ENCODE measurements at places on chromosomes 6 and 20.

GRCh38 chr20:13006825-13007224 is 1.9 kb upstream of the SPTLC3 start:
- DNase-seq = no peak

- no peak for DNase-seq
Measured at GRCh38 chr20:21352703-21353102, 44.6 kb downstream of the NKX2-4 start.

GRCh38 chr6:149855741-149856140 is 8.4 kb downstream of the LRP11 start:
- DNase-seq = no peak

GRCh38 chr6:164286011-164286410 is 871.5 kb downstream of the QKI start:
- DNase-seq = no peak

- no peak for DNase-seq
Measured at GRCh38 chr20:42979720-42980119, 210.0 kb downstream of the PTPRT start.

DNA sequence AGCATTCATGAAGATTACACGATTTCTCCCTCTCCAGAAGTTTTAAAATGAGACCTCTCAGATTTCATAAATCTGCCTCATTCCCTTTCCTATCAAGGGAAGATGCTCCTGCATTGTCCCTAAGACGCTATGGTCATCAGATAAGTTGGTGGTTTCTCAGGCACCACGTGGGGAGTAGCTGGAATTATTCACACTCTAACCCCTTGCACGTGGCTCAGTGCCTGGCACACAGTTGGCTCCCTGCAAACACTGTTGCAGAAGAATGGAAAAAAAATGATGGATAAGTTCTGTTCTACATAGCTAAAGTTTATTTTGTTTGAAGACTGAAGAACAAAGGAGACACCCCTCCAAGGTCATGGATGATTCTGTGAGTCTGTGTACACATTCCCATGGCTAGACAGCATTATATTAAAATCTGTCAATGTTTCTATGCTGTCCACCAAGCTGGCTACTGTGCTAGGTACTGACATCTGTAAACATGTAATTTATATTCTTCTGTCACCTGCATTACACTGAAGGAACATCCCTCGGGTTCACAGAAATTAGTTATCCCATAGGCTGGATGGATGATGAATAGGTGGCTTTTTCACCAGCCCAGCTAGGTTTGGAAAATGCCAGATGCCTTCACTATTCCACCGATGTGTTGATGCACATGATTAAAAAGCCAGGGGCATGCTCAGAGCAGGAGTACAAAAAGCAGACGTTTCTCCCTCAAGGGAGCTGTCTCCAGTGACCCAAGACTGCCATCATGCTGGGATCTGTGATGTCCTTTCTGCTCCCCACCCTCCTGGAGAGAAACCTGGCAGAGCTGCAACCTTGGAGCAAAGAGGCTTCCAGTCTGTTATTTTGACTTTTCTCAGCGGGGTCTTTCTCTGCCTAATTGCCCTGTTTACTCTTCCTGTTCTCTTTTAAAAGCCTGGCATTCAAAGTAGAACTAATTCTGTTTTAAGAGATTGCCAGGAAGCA is 610.5 kb downstream of the UTRN start:
- no peak for DNase-seq

DNA sequence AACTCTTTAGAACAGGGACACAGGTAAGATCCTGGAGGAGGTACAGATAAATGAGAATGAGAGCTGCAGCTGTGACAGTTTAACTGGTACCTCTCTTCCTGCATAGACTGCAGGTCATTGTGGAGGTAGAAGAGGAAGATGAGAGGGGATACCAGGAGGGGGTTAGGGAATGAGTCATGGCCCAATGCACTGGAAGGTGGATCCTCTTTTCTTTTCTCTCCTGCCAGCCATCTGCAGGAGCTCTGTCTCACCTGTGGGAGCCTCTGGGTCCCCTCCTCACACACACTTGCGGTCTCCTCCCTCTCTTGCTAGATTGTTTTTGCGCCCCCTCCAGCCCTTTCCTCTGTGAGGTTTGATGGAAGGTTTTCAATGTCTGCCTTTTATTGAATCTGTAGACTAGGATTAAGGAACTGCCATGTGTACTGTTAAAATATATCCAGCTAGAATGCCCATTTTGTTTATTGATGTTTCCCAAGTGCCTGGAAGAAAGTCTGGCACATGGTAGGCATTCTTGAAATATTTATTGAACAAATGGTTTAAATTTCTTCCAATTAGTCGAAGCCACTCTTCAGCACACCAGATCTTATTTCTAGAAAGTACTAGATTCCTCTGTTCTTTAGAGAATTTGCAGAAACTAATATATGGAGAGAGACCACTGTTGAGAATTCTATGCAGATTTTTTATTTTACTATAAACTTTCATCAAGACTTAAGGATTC is 13.0 kb downstream of the C6orf163 start:
- no peak for DNase-seq

- peak; percentile 3 for DNase-seq
Measured at GRCh38 chr20:45095805-45096238, 5.1 kb downstream of the KCNS1 start.

- DNase-seq = no peak
Measured at GRCh38 chr6:170283212-170284081, 7.4 kb downstream of the DLL1 start.

- no peak for DNase-seq
Measured at GRCh38 chr6:123226398-123226797, 230.4 kb downstream of the CLVS2 start.

DNA sequence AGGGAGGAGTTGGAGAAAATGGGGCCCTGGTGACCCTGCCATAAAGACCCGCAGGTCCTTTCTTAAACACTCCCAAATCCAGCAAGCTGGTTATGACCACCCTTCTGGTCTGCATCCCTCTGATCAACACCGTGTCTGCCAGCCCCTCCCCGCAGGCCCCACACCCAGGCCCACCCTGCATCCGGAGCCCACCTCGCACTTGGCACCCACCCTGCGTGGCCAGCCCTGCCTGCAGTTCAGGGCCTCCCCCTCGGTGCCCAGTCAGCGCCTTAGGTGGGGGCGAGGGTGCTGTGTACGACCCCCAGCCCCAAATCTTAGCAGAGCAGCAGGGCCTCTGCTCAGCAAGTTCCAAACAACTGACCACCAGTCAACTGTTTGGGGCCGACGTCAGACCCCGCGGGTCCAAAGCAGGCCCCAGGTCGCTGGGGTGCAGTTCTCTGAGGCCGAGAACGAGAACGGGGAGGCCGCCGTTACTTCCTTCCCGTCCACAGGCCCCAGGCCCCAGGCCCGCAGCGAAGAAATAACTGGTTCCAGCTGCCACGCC is 1.2 kb downstream of the ACSS1 start:
- no peak for DNase-seq

DNA sequence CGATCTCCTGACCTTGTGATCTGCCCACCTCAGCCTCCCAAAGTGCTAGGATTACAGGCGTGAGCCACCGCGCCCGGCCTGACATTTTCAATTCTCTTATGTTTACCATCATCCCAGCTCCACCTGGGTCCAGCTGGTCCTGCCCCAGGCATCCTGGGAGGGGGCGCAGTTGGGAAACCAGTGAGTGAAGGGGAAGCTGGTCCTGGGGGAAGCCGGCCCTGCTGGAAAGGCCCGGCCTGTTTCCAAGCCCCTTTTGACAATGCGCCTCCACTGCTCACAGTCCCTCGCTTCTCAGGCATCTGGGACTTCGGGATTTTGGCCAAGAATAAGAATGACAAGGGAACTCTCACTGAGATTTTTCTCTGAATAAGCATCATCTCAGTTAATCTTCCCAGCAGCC is 14.2 kb downstream of the SLC13A3 start:
- DNase-seq = no peak

- DNase-seq = peak; percentile 78
Measured at GRCh38 chr6:12060780-12061609, 48.9 kb downstream of the HIVEP1 start.
